Cardiac septum (tissue), 1 donor: ENCODE measurements at places on chromosomes 7 and 10. TPM values are rescaled to one million over a fixed set of nuclear protein-coding genes. Genes with fewer than 3 reads are reported as not detected.

SDK1 gene
- 0.32 TPM for total RNA-seq

DNA sequence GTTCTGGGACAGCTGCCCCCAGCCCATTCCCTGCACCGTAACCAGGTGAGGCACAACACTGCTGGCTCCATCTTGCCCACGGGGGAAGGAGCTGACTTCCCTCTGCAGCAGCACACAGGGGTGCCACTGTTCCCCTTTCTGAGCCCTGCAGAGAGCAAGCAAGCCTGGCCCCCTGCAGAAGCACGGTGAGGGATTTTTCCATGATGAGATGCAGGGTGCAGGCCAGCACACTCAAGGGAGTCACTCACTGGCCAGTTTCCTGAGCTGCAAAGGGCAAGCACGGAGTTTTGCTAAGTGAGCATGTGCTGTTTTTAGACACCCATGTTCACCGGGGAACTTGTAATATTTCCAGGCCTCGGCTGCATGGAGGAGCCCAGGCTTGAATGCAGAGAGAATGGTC lies 176.6 kb downstream of the PIP4K2A start:
- no peak for DNase-seq

GRCh38 chr7:90624225-90624911 lies 28.2 kb downstream of the CDK14 start:
- DNase-seq: no peak

DNA sequence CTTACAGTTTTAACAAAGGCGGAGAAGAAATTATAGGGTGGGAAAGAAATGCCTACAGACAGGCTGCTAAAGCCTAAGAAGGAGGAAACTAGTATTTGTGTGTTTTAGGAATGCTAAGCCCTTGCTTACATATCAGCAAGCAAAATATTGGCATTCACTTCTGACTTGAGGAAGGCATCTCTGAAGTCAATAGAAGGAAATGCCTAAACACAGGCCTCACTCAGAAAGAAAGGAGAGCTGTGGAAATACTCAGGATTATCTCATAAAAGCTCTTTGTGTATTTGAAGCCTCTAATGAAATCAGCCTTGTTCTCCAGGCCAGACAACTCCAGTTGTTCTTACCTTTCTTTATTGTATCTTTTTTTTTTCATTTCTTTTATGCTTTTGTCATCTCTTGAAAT lies 158.0 kb downstream of the AUTS2 start:
- no peak for DNase-seq

CNPY1 gene
- total RNA-seq: not detected

OR2F2 gene
- total RNA-seq: not detected

SPDYE9 gene
- total RNA-seq: not detected

DNA sequence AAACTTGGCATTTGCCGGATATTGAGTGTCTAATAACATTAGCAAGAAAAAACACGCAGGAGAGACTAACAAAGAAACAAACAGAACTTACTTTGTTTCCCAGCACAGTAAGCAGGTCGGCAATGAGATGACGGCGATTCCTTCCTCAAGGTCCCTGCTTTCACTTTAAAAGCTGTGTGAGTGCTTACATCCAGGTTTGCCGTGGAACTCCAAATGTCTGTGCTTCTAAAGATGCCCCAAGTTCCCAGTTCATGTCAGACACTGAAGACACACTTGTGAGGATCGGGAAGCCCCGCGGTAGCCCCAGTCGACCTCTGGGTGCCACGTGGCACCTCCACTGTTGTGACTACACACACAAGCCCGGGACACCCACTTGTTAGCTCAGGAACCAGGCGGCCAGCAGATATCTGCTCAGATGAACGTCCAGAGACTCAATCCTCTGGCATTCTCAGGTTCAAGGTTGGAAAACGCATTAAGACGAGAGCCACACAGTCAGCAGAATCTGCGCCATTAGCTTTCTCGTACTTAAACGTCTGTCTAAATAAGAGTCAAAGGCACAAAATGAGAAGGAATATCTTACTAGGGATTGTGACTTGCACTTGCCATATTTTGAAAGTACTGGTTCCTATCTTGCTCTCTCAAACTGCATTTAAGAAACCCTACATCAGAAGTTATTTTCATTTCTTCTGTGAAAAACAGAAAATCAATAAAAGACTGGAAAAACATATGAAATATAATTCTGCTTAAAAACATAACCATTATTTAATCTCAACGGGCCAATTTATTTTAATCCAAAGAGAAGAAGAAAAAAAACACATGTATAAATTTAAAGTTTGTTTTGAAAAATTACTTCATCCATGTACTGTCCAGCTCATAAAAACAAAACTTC lies 207.6 kb upstream of the KLF14 start:
- no peak for DNase-seq

DNA sequence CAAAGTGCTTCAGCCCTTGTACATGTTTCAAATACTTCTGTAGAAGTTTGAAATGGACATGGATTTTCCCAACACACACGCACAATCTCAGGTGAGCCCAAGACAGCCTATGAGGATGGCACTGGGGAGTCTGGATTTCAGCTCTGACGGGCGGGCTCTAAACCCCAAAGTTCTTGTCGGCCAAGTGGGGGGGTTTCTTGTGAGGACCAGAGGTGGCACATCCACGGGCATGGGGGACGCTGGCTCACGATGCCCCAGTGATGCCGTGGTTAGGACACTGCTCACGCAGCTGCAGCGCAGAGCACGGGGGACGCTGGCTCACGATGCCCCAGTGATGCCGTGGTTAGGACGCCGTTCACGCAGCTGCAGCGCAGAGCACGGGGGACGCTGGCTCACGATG lies 280.1 kb downstream of the DNAJB6 start:
- no peak for DNase-seq

DNA sequence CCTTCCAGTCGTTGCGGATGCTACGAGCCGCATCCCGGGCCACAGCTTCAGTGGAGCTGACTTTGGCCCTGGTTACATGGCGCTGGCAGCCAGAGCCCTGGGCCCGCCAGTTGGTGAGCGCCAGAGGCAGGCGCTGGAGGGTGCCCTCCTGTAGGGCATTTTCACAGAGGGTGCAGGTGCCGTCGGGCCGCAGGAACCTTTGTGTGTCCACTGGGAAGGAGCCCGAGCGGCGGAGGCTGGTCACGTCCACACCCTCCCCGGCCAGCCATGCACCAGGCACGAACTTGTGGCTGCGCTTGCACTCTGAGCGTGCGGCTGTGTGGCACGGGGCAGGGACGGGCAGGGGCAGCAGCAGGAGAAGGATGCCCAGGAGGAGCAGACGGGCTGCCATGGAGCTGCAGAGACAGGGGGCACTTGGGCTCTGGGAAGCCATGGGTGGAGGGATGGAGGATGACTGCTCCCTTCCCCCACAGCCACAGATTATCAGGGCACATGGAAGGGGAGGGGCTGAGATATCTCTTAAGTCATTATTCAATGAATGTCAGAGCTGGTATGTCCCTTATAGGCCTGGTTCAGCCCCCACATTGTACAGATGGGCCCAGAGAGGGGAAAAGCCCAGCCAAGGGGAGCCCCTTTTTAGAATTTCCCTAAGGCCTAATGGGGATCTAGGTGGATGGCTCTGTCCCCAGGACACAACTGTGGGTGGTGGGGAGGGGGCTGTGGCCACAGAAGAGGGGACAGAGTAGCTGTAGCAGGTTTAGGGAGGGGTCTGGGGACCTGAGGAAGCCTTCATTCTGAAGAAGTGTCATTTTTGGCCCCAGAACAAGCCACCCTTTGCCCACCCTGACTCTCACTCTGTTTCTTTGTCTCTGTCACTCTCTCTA lies 1.8 kb downstream of the PRF1 start:
- no peak for DNase-seq
